CD4-positive, alpha-beta T cell treated with Interferon alpha-2 for 1 hour (primary cell): ENCODE measurements at places on chromosomes 5 and 9.

- no peak for DNase-seq
Observed at GRCh38 chr9:100914266-100914665, 114.3 kb upstream of the PLPPR1 start.

DNA sequence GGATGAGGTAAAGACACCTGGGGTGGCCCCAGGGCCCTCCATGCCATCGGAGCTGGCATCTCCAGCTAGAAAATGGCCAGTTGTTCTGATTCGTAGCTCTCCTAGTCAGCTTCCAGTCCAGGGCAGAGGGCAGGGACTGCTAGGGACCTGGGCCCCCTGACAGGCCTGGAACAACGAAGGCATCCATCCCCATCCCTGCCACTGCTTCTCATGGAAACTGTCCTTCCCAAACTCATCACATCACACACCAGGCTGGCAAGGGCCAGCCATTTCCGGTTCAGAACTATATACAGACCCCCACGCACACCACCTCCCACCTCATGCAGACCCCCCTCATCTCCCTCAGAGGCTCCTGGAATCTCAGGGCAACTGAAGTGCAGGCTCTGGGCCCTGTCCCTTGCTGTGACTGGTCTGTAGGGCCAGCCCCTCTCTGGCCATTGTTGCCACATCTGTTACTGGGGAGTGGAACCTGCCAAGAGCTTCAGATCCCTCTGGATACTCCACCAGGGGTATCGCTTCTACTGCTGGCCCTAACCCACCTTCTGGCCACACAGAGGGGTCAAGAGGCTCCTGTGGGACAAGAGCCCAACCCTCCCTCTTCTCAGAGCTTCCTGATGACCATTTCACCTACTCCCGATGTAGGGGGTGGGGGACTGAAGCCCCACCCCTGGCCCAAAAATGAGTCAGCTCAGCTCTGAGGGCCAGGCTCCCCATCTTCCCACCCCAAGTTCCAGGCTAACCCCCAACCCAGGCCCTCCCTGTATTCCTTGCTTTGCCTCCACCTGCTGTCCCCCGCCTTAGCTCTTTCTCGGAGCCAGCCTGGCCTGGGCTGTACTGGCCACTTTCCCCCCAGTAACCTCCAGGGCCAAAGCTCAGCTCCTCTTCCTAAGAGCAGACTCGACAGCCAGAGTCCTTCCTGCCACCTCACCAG is 1.2 kb upstream of the MZB1 start:
- DNase-seq = no peak

- DNase-seq = no peak
Observed at GRCh38 chr5:39905356-39905755, 480.6 kb upstream of the DAB2 start.

DNA sequence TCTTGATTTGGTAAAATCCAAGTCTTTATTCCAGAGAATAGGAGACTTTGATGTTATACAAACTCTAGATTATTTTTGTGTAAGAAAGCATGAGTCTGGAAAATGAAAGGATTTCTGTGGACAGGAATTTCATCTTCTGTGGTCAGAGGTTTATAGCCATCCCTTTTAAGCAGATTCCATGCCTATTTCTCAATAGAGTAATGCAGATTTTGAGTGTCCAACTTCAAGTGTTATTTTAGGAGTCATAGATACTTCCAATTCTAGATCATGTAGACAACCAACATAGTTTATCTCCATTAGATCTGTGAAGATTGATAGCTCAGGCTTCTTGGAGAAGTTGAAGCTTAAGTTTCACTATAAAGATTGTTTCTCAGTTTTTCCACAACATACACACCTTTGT is 379.7 kb downstream of the PSAT1 start:
- no peak for DNase-seq

DNA sequence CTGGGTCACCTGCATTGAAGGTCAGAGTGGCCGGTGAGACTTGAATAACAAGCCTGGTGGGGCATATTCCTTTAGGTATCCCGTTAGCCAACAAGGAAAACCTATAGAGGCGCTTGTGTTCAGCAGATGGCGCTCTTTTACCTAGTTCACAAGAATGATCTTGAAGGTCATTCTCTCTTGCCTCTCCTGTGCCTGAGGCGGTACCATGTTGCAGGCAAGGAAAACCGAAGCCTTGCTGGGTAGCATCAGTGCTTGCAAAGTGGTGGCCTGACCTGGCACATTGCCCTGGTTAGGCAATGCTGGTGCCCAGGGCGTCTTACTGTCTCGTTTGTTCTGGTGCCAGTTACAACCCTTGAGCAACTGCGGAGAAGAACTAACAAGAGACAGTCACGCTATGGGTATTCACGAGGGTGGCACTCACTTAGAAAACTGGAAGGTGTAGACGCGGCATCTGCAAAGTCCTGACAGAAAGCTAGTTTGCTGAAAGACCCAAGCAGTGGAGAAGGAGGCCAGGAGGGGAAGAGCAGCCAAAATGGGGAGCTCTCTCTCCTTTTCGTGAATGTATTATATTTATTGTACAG is 56.7 kb downstream of the AOPEP start:
- peak; percentile 30 for DNase-seq

DNA sequence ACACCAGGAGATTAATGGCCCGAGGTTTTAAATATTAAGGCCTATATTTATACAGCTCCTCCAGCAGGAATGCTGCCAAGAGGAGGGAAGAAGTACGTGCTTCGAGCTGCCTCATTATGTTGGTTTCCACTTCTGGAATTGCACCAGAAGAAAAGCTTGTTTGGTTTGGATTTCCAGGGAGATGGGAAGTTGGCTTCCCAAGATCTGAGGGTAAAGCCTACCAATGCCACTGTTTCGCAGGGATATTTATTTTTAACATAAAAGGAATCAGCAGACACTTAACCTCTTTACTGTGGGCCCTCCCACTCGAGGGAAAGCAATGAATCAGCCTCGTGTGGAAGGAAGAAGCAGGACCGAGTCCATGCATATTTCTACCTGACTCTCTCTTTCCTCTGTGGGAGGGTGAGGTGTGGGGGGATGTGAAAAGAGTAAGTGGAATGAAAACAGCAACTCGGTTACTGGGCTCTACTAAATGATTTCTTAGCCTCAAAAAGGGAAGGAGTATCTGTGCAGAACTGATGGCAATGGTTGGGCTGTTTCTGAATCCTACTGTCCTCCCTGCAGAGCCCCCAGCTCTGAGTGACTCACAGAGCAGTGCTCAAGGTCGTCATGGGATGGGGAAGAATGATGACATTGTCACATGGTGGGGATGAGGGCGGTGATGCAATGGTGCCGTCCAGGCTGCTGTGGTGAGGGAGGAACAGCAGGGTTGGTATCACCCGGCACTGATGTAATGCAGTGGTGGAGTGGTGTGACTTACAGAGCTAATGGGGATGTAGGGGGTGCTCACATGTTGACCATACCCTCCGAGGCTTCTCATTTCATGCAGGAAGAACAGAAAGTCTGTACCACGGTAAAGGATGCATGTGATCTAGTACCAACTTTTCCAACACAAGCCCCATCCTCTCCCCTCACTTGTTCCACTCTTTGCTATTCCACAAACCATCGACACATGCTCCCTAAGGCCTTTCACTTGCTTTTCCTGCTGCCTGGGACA is 215.0 kb upstream of the PANK3 start:
- peak; percentile 25 for DNase-seq

GRCh38 chr5:88377705-88378656 is 109.3 kb upstream of the TMEM161B start:
- DNase-seq = no peak

- no peak for DNase-seq
Observed at GRCh38 chr5:80963966-80964481, 3.9 kb downstream of the RASGRF2 start.

GRCh38 chr5:147371290-147371689 is 136.5 kb downstream of the STK32A start:
- DNase-seq = no peak

DNA sequence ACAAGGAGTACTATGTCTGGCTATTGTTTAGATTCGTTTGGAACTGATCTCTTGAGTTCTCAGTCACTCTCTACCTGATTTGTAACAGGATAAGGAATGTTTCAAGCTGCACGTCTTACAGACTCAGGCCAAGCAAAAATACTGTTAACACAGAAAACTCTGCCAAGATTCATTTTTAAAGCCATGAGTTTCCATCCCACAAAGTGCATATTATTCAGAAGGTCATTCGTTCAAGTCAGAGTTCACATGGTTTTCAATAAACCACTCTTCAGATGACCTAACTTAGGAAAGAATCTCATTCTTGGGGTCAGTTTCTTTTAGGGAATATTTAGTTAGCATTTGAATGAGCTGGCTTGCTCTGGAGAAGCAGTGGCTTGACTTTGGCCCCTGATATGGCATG is 49.3 kb downstream of the F2R start:
- DNase-seq = no peak

GRCh38 chr5:177334155-177334551 is 17.3 kb downstream of the LMAN2 start:
- DNase-seq = no peak

DNA sequence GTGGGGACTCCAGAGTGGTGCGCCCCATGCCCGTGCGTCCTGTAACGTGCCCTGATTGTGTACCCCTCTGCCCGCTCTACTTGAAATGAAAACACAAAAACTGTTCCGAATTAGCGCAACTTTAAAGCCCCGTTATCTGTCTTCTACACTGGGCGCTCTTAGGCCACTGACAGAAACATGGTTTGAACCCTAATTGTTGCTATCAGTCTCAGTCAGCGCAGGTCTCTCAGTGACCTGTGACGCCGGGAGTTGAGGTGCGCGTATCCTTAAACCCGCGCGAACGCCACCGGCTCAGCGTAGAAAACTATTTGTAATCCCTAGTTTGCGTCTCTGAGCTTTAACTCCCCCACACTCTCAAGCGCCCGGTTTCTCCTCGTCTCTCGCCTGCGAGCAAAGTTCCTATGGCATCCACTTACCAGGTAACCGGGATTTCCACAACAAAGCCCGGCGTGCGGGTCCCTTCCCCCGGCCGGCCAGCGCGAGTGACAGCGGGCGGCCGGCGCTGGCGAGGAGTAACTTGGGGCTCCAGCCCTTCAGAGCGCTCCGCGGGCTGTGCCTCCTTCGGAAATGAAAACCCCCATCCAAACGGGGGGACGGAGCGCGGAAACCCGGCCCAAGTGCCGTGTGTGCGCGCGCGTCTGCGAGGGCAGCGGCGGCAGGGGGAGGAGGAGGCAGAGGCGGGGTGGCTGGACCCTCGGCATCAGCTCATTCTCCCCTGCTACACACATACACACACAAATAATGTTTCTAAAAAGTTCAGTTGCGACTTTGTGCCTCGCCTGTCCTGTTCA is 668 bp downstream of the GLIS3 start:
- DNase-seq = peak; percentile 6

GRCh38 chr5:180689775-180690174 is 40.4 kb upstream of the FLT4 start:
- no peak for DNase-seq
